CD14-positive monocyte (primary cell): ENCODE measurements at places on chromosomes 2 and 18. TPM values are rescaled to one million over a fixed set of nuclear protein-coding genes. Genes with fewer than 3 reads are reported as not detected.

DNA sequence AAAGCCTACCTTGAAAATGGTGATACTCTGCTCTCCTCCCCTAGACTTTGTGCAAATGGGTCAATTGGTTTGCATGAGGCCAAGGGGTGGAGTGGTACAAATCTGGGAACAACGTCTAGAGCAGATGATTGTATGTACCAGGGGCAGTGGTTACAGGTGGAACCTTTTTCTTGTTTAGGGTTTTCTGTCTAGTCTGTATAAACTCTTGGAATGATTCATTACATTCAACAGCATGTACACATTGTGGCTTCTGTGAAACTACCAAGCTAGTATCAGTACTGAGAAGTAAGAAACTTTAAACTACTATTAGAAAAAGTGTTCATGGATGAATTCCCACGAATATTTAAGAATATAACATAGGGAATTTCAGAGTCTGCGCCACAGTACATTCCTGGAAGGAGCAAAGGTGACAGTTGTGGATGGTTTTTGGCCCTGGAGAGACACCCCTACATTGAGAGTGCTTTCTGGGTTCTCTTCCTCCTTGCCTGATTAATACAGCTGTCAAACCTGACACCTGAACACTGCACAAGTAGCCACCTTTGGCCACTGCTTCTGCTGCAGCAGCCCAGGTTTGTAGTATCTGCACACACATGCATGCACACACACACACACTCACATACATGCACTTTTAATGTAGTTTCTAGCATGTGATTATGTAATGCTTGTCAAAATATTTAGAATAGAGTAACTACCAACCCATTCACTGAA, 30.0 kb downstream of the CFAP221 start:
- no peak for DNase-seq

The MRO gene
- 0.01 TPM in 1 of 2 replicates, not detected in the other for polyA plus RNA-seq

The LIMS3 gene
- 0.53 and 0.94 TPM in 2 replicates for polyA plus RNA-seq

The COQ10B gene
- 2.6 and 6.7 TPM in 2 replicates for polyA plus RNA-seq

GRCh38 chr2:29310650-29311348, 195.6 kb downstream of the CLIP4 start:
- DNase-seq: no peak

DNA sequence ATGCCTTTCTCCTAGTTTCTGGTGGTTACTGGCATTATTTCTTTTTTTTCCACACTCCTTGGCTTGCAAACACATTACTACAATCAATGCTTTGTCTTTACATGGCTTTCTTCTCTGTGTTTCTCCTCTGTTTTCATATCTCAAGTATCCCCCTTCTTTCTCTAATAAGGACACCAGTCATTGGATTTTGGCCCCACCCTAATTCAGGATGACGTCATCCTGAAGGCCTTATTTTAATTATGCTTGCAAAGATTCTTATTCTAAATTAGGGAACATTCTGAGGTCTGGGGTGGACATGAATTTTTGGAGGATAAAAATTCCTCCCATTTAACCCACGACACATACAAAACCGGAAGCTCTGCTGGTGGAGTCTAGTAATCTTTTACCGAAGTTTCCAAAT, 1556.6 kb downstream of the DPP10 start:
- no peak for DNase-seq

The CCBE1 gene
- polyA plus RNA-seq: not detected in 2 replicates

DNA sequence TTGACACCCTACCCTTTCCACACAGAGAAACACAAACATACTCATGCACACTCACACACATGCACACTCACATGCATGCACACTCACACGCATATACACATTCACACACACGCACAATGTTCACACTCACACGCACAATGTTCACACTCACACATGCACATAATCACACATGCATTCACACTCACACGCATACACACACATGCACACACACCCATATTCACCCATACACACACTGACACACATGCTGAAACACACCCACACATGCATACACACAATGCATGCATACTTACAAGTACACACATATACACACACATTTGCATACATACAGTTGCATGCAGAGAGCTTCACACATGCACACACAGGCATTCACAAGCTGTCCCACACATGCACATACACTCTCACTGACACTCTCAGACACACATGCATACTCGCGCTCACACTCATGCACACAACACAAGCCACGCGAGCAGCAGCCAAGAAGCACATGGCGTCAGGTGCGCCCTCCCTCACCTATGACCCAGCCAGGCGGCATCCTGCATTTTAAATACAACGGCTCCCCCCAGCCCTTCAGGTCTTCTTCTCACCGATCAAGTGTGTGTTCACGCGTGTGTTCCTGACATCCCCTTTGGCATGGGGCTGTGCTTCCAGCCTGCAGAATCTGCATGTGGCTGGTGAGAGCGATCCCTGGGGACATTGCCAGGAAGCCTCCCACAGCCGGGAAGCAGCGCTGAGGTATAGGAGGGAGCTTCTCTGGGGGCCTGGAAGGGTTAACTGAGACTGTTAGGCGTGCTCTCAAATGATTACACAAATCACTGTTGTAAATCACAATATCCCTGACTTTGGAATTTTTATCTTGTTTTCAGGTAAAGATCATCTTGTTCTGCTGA, 195.1 kb downstream of the RTP5 start:
- DNase-seq: no peak

The SCRN3 gene
- 4.4 and 6.5 TPM in 2 replicates for polyA plus RNA-seq

DNA sequence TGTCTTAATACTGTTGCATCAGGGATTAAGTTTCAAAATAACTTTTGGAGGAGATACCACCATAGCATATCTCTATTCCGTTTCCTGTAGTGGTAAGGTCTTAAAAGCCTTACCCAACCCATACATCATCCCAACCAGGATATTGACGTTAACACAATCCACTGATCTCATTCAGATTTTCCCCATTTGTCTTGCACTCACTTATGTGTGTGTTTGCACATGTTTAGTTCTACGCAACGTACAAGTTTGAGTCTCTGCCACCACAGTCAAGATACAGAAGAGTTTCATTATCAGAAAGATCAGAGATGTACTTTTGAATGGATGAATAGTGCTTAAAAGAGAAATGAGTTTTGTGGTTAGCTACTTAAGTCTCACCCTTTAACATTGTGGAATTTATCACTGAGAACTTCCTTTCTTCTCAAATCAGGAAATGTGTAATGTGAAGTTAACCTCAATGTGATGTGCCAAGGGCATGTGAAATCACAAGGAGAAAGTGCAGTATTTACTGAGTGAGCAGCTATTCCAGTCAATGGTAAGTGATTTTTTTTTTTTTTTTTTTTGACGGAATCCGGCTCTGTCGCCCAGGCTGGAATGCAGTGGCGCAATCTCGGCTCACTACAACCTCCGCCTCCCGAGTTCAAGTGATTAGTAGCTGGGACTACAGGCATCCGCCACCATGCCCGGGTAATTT, 69.2 kb upstream of the EPHA4 start:
- no peak for DNase-seq

The SNORC gene
- not detected for polyA plus RNA-seq

- no peak for DNase-seq
Measured at GRCh38 chr18:27731211-27731610, 445.7 kb downstream of the CDH2 start.

The FBXO48 gene
- 0.31 TPM for polyA plus RNA-seq
